Small intestine (tissue), 16 donors: ENCODE measurements at places on chromosomes 1 and 21. TPM values are rescaled to one million over a fixed set of nuclear protein-coding genes. Genes with fewer than 3 reads are reported as not detected.

Gene KCND3
- polyA plus RNA-seq = not detected

Gene S100A3
- 2.1 TPM for polyA plus RNA-seq

Gene CFAP45
- polyA plus RNA-seq = 0.36 TPM

Gene ATP1A1
- polyA plus RNA-seq = 921 TPM

Gene GNAT2
- polyA plus RNA-seq = 0.28 TPM

Gene PLD5
- not detected for polyA plus RNA-seq

Gene OPRD1
- not detected for polyA plus RNA-seq

Gene SHE
- polyA plus RNA-seq = 4.2 TPM

Gene APOBEC4
- 0.22 TPM for polyA plus RNA-seq

Gene FMO3
- 2.4 TPM for polyA plus RNA-seq

Gene ECM1
- 8.3 TPM for polyA plus RNA-seq

Gene FAM167B
- 6.4 TPM for polyA plus RNA-seq

Gene TMPRSS2
- 135 TPM for polyA plus RNA-seq

Gene LRRC53
- not detected for polyA plus RNA-seq

Gene SERTAD4
- not detected for polyA plus RNA-seq

Gene BTBD19
- 14.7 TPM for polyA plus RNA-seq

Gene TTLL7
- 1.8 TPM for polyA plus RNA-seq

Gene PKP1
- polyA plus RNA-seq = 0.27 TPM

Gene GBP5
- polyA plus RNA-seq = 2.4 TPM

Gene SELP
- polyA plus RNA-seq = not detected

Gene CD244
- polyA plus RNA-seq = 0.67 TPM

Gene GREM2
- 0.22 TPM for polyA plus RNA-seq
